ENCODE measurements at places on chromosomes 4 and X.
A peak's percentile ranks its signal among the peaks of the same experiment; 100 is the strongest.

GRCh38 chr4:24104158-24104565 is 214.3 kb upstream of the PPARGC1A start:
- DNase-seq: no peak

GRCh38 chrX:41014776-41015360 is 70.4 kb upstream of the USP9X start:
- DNase-seq: no peak

DNA sequence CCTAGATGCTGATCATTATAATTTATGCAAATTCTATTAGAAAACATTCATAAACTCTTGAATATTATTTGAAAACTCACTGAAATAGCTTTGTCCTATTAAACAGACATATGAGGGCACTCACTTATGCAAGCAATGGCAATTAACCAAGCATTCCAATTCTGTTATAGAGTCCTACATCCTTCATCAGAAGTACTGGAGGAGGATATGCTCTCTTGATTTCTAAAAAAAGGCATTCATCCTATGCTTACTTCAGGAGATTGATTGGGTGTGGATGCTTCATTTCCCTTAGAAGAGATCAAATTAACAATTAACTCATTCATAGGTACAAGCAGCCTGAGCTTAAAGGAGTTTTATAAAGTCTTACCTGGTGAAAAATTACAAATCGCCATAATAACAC is 1317.2 kb downstream of the PCDH7 start:
- no peak for DNase-seq

- no peak for DNase-seq
These were observed 107.6 kb downstream of the USP46 start for GRCh38 chr4:52551487-52551886.

DNA sequence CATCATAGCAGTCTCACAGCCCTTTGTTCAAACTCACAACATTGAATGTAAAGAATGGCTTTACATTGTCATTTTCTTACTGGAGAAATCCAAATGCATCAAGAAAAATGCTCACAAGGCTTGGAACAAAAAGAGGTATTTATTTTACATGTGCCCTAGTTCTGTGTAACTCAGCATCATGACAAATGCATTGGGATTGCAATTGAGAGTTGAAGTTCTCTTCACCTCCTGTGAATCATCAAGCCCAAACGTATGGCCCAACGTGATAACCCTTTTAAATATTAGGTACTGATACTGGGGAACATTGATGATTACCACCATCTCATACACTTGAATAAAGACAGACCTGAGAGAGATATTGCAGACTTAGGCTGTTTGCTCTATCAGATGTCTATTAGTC is 61.6 kb downstream of the GASK1B start:
- DNase-seq: no peak

- DNase-seq: no peak
These were observed 229.9 kb upstream of the UGT8 start for GRCh38 chr4:114368751-114369150.

DNA sequence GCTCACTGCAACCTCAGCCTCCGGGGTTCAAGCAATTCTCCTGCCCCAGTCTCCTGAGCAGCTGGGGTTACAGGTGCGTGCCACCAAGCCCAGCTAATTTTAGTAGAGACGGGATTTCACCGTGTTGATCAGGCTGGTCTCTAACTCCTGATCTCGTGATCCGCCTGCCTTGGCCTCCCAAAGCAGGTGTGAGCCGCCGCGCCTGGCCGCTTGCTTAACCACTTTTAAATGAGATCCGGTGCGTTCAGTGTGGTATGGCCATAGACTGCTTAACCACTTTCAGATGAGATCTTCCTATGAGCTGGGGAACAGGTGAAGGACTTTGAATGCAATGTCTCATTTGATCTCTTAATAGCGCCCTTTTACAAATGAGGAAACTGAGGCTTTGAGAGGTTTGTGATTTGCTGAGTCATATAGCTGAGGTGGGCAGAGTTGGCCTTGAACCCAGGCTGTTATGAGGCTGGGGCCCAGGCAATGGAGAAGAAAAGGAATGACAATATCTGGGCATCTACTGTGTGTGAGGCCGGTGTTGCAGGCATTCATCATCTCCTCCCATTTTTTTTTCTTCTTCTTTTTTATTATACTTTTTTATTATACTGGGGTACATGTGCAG is 41.9 kb upstream of the NSG1 start:
- DNase-seq: no peak

DNA sequence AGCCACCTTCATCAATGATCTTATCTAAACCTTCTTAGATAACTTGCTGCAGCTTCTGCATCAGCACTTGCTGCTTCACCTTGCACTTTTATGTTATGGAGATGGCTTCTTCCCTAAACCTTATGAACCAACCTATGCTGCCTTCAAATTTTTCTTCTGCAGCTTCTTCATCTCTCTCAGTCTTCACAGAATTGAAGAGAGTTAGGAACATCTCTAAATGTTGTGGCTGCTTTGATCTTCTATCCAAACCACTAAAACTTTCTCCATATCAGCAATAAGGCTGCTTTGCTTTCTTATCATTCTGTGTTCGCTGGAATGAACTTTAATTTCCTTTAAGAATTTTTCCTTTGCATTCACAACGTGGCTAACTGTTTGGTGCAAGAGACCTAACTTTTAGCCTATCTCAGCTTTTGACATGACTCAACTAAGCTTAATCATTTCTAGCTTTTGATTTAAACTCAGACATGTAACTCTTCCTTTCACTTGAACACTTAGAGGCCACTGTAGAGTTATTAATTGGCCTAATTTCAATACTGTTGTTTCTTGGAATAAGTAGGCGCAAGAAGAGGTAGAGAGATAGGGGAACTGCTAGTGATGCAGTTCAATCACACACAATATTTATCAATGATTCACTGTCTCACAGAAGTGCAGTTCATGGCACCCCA is 36.1 kb upstream of the CORIN start:
- DNase-seq: no peak

DNA sequence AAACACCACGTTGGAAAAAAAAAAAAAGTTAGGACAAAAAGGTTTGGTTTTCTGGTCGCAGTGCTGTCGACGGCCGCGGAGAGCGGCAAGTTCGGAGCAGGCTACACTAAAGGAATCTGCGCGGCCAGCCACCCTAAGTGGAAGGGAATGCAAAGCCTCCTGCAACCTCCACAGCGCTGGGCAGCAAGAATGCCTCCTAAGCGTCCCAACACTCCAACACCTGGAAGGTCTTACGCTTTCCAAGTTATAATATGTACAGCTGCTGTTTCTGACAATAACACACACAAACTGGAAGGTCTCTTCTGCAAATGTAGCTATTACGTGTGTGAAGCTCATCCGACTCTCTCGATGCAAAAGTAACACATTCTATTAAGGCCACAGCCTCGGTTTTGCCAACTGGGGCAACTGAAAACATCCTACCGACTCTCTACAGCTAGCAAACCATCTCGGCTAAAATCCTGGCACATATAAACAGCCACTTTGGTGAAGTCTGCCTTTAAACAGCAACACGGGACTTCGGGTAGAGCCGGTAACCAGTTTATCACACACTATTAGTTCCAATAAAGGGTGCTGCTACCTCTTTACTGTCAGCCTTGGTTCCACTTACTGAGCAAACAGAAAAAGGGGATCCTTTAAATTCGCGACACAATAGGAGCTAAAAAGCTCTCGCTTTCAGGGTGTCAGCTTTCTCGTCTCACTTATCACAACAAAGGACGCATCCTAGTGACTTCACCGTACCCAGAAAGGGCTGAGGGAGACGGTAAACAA is 895 bp downstream of the SMIM14 start:
- DNase-seq: no peak

GRCh38 chr4:113468165-113469022 is 293.1 kb downstream of the CAMK2D start:
- no peak for DNase-seq

- DNase-seq: no peak
These were observed 11.3 kb upstream of the CD99 start for GRCh38 chrX:2679534-2680485.

- no peak for DNase-seq
These were observed 12.0 kb upstream of the KLB start for GRCh38 chr4:39394706-39395105.

GRCh38 chr4:168743131-168743530 is 246.3 kb downstream of the PALLD start:
- DNase-seq: no peak

GRCh38 chr4:23476515-23477090 is 413.2 kb downstream of the PPARGC1A start:
- DNase-seq: no peak

GRCh38 chrX:44506678-44507077 is 36.0 kb downstream of the FUNDC1 start:
- DNase-seq: no peak

DNA sequence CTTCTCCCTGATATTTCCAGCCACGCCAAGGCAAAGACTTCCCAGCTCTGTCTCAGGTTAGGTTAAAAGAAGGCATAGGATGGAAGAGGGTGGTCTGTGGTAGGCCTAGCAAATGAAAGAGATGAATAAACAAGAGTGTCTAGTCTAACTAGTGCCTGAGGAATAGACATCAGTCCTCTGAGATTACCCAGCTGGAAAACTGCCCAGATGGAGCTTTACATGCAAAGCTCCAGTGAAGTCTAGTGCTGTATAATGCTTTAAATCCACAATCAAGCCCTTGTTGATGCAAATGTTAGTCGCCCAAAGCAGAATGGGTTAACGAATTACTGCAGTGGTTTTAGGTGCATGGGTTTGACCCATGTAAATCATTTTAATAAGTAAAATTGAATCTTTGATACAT is 24.8 kb upstream of the GUCY1B1 start:
- no peak for DNase-seq

GRCh38 chr4:186806679-186807421 is 83.2 kb upstream of the FAT1 start:
- no peak for DNase-seq

- no peak for DNase-seq
These were observed 76.9 kb downstream of the CAMK2D start for GRCh38 chr4:113684534-113685091.

GRCh38 chrX:20519826-20520225 is 253.1 kb upstream of the RPS6KA3 start:
- no peak for DNase-seq

DNA sequence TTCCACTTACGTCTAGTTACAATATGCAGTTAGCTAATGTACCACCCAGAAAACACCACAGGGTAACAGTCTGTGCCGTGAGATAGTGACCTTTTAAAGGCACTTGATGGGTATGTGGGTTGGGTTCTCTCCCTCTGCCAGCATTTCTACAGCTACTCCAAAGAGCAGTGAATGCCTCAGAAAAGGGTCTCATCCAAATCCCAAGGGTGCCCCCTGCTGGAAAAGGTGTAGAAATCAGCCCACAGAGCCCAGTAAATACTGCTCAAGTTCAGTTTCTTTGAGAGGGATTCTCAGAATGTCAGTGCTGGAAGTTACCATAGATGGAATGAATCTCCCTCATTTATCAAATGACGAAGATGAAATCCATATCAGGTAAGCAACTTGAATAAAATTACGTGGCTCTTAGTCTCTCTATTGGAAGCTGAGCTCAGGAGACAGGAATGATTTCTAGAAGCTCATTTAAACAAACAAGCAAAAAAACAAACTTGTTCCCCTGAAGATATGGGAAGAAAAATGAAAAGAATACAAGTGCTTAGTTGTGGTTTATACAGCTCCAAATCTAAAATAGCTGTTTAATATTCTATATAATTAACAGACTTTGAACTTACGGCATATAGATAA is 9.5 kb downstream of the RNF175 start:
- peak; percentile 44 for DNase-seq

GRCh38 chrX:68433155-68433980 is at the start of gene OPHN1:
OPHN1 (minus strand) TSS chrX:68433495; CDS start chrX:68433020, 475 bp downstream.
- no peak for DNase-seq

DNA sequence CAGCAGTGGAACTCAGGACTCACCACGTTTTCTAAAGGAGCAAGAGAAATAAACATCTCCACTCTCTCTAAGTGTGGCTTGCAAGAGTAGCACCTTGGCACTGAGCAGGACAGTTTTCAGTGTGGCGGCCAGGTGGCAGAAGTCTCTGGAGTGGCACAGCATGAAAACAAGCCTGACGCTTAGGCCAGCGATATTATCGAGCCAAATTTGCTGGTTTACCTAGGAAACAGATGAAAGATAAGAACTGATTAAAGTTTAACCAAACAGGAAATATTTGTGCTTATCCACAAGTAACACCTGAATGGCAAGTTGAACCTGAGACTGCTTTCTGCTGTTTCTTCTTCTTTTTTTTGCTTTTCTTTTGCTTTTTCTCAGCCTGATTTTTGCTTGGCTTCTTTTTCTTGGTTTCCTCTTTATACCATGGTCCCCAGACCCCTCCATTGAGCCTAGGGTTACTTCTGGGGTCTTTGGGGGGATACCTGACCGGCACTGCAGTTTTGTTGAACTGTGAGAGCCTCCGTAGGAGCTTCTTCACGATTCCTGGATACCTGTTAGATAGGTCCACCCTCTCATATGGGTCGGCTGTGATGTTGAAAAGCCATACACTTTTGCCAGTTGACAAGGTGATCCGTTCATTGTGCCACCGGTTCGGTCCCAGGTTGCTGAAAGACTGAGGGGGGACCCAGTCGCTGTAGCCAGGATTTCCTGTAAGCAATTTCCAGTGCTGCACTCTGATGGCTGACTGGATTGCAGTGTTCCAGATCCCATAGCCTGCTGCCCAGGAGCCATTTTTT is 77.3 kb downstream of the ARSJ start:
- DNase-seq: peak; percentile 57

GRCh38 chr4:154329939-154330338 is 161.7 kb downstream of the DCHS2 start:
- no peak for DNase-seq

DNA sequence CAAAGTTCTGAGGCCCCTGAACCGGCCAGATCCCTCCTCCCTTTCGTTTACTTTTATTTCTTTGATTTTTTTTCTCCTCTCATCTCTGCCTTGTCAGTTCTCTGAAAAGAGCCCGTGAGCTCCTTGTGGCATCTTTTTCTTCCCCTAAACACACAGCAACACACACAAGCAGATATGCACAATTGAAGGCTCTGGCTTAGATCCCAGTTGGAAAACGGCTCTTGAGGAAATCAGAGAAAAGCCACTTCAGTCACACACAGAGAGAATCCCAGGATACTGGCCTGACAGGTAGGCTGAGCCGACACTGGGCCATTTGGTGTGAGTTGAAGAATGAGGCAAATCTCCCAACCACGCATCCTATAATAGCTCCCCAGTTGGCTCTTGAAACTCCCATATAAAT is 12.9 kb downstream of the DIPK2B start:
- DNase-seq: no peak

- DNase-seq: no peak
These were observed 363.1 kb upstream of the SLIT2 start for GRCh38 chr4:19888587-19888986.

DNA sequence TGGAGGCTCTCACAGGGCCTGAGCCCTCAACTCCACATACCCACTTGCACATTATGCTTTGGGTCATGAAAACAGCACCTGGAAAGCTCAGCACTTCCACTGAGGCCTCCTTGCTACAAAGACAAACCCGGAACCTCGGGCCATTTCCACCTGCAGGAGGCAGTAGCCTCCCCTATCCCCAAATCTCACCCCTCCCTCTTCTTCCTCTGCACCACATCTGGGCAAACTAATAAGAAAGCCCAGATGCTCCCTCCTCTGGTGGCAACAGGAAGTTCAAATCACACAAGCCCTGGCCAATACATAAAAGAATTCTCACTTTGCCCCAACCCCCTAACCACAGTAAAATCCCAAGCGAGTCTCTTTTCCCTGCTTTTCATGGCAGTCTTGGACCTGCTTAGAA is 136.4 kb downstream of the MAPK10 start:
- no peak for DNase-seq
